Activated CD4-positive, alpha-beta T cell treated with anti-CD3 and anti-CD28 coated beads, Interleukin-2, amount 50 U/mL, for 4 hours (primary cell): ENCODE measurements at places on chromosomes 2 and 18.

DNA sequence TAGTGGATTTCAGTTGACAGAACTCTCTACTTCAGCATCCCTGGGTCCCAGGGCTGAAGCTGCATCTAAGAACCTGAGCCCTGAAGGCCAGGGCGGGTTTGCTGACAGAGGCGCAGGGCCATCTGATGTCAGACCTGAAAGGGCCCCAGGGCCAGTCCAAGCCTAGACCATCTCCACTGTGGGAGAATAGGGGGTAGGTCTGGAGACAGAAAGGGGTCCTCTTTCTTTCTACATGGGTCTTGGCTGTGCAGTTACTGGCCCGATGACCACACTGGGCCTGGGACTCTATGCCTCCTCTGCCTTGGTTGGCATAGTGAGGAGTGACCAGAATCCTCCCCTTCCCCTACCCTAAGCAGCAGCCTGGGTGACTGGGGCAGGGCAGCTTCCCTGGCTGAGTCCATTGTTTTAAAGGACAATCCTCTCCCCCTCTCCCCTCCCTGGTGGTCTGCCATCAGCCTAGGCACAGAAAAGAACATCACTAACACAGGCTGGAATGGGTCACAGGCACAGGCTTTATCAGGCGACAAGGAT, 34.5 kb downstream of the HS1BP3 start:
- no peak for DNase-seq

GRCh38 chr18:5417342-5417741, 121.8 kb upstream of the ZBTB14 start:
- DNase-seq, result no peak

- no peak for DNase-seq
These were observed 29.0 kb downstream of the LGALSL start for GRCh38 chr2:64482765-64483504.

DNA sequence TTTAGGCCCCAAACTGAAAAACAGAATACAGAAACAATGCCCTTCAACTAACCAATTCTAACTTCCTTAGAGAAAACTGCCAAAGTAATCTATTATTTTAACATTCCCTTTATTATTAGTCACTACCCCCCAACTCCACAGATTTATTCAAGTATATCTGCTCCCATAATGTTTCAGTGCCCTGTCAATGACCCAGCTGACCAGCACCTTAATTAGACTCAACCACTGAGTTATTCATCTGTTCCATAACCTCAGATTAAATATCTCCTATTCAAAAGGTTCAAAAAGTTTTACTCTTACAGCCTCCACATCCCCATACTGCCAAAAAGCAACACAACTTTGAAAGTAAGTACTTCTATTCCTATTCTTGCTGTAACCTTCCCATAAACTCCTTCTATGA, 202.4 kb downstream of the EXOC6B start:
- DNase-seq, result no peak

- DNase-seq, result no peak
These were observed 124.2 kb downstream of the NFATC1 start for GRCh38 chr18:79519751-79520477.

- DNase-seq, result no peak
These were observed 233.1 kb downstream of the NR4A2 start for GRCh38 chr2:156099382-156099781.

GRCh38 chr2:209661286-209661894, 110.2 kb upstream of the UNC80 start:
- no peak for DNase-seq

- DNase-seq, result no peak
These were observed 149.4 kb upstream of the DCC start for GRCh38 chr18:52190631-52191030.

DNA sequence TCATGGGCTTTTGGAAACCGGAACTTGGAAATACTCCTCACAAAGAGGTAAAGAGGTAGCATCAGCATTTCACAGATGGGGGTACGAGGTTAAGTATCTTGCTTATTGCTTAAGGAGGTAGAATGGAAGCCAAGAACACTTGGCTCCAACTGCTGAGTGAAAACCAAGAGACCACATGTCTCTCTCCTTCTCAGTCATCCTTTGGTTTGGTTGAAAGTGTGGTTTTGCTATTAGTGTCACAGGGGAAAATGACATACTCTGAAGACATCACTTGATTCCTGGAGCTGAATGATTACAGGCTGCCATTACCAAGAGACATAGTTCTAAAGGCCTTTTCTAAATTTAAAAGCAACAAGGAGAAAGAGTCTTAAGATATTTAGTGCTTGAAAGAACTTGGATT, 41.5 kb downstream of the ANTXR1 start:
- no peak for DNase-seq

DNA sequence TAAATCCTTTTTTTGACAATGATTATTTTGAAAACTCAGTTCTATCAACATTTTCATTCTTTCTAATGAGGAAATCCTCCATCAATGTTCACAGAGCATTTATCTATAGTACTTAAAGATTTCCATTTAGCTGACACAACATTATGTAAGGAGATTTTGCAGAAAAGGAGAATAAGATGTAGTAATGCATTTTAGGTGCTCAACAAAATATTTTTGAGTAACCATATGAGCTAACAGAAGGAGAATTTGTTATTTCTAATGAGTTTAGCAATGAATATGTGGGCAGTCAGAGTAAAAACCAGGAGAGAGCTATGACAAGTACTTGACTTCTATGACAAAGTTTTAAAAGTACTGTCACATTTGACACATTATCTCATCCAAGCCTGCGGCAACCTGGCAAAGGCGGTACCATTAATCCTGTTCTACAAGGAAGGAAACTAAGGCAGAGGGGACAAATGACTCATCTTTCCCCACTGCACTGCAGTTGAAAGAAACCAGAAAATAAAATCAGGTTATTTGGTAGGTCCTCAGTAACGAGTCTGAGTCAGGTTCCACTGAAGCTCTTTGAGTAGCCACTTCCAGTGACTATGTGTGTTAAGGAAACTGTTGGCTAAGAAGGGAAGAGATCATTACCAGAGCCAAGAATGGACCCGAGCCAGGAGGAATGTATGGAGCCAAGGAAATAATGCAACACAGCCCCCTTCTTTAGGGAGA, 134.1 kb upstream of the ITGB6 start:
- DNase-seq, result peak; percentile 31

DNA sequence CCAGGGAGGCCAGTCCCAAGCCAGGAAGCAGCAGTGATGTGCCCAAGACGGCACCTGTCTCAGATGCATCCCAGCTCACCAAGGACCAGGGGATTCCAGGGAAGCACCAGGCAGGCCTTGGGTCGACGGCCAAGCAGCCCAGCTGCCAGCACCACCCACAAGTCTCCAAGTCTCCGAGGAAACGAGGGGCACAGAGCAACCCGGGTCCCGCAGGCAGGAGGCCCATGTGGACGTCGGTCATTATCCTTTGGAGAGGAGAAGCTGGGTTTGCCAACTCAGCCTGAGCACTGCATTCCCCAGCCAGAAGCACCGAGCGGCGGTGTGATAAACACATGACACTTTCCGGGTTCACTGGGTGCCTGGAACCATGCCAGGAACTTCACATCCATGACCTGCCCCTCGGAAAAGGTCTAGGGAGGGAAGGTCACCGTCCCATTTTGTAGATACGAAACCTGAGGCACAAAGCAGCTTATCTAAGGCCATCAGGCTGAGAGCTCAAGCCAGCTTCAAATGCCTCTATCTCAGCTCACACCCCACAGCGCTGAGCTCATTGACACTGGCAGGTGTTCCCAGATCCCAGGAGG, 104.5 kb downstream of the ZNF516 start:
- DNase-seq, result no peak

GRCh38 chr18:21605213-21605612, 4.7 kb upstream of the ESCO1 start:
- DNase-seq, result no peak

GRCh38 chr2:23454501-23455120, 69.6 kb downstream of the KLHL29 start:
- DNase-seq, result no peak

DNA sequence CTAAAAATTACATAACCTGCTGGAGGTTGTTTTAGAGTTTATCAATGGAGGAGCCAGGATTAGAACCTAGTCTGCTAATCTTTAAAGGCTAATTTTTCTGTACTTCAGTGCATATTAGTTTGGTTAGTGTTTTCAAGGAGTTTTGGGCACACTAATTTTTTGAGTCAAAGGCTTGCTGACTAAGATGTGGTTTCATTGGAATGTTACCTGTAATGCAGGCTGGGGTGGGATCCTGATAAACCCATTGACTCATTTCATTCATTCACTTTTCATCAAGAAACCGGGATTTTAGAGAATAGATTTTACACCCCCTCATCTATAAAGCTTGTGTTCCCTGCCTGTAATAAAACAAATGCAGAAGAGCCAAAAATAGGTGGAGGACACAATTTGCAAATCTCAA, 91.9 kb upstream of the IL1R2 start:
- no peak for DNase-seq

- no peak for DNase-seq
These were observed 27.9 kb upstream of the AGFG1 start for GRCh38 chr2:227443889-227444568.

DNA sequence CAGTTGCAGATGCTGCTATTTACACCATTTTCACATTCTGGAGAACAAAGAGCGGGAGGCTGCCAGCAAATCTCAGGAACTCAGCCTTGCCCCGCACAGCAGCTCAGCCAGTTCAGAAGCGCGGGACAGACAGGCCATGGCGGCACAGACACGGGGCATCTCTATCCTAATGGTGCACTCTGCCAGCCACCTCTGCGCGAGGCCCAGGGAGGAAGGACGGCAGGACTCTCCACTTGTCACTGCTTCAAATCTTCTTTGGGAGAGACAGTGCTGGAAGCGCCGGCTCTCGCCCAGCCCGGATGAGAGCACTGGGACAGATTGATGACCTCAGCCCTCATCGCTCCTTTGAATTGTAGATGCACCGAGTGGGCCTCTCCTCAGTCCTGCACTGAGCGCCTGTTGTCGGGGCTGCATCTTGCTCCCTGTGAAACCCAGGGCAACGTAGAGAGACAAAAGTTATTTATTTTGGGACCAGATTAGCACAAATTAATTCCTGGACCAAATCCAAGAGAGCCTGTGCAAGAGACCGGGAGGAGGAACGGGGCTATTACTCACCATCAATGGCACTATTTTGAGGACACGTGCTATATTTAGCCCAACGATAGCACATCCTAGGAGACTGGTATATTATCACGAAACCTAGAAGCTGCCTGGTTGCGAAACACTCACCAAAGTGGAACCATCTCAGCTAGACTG, 211.4 kb upstream of the SMIM21 start:
- DNase-seq, result no peak

GRCh38 chr18:36078751-36079529, 11.6 kb upstream of the RPRD1A start:
- no peak for DNase-seq

GRCh38 chr2:227826563-227826962, 12.9 kb downstream of the CCL20 start:
- no peak for DNase-seq

GRCh38 chr2:206920951-206921350, 18.4 kb upstream of the CPO start:
- no peak for DNase-seq

GRCh38 chr18:27712066-27712465, 464.9 kb downstream of the CDH2 start:
- DNase-seq, result no peak

- DNase-seq, result no peak
These were observed 1.9 kb downstream of the USP37 start for GRCh38 chr2:218566296-218566695.

- DNase-seq, result no peak
These were observed 15.8 kb upstream of the BOD1L2 start for GRCh38 chr18:57131101-57131500.

DNA sequence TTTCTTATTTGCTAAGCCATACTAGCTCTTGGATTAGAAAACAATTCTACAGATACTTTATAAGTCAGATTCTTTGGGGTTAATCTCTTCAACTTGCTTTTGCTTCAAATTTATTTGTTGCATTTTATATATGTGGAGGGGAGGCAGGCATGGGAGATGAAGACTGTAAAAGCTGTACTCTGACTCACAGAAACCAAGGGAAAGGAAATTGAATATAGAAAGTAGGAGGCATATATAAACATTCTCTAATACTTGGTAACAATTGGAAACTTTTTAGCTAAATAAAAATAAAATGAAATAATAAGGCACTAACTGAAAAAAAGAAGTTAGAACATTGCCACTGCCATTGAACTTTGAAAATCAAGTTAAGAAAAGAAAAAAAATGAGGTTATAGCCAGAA, 21.3 kb downstream of the PLA2R1 start:
- DNase-seq, result no peak

GRCh38 chr2:226578879-226579278, 220.7 kb downstream of the IRS1 start:
- no peak for DNase-seq

DNA sequence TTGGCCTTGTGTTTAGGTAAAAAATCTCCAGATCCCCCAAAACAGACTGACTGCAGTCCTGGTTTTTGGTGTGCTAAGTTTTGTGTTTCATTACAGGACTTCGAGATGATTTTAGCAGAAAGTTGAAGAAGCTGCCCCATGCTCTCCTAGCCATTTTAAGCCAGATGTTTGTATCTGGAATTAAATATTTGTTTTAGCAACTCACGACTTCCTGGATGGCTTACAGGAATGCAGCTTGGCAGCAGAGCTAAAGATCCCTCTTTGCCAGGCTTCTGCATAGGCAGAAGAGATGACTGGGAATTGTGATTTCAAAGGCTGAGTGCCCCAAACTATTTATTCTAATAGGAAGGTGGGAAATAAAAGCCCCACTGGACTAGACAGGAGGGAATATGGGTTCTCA, 31.1 kb downstream of the ONECUT2 start:
- DNase-seq, result no peak

DNA sequence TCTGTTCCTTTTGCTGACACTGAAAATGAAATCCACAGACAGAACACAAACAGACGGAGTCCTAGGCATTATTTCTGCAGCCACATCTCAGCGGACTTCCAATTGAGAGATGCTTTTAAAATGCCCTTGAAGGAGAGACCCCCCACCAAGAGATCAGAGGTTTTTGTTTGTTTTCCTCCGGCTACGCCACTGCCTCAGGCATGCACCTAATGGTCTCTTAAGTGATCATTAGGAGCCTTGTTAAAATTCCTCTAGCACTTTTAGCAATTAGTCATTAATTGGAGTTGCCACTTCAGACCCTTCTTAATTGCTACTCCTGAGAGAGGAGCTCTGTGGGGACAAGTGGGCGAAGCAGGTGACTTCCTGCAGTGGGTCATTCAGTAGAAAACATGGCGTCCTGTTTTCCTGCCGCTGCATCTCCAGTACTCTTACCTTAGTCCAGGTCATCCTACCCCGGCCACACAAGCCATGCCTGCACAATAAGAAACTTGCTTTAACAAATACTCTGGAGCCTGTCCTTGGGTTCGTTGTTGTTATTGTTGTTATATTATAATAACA, 257.7 kb upstream of the CHAC2 start:
- DNase-seq, result no peak

GRCh38 chr18:48974304-48975119, 23.7 kb upstream of the SMAD7 start:
- no peak for DNase-seq

GRCh38 chr2:224671731-224672130, 44.4 kb downstream of the CCDC195 start:
- DNase-seq, result no peak

GRCh38 chr2:83240611-83241010, 1218.5 kb downstream of the SUCLG1 start:
- no peak for DNase-seq

- DNase-seq, result no peak
These were observed 90.3 kb upstream of the RTN4 start for GRCh38 chr2:55140316-55141219.
